AML-193 (cell line): ENCODE measurements at places on chromosomes 2 and 18.

- DNase-seq = no peak
These were observed 114.5 kb downstream of the STPG4 start for GRCh38 chr2:47040651-47041050.

DNA sequence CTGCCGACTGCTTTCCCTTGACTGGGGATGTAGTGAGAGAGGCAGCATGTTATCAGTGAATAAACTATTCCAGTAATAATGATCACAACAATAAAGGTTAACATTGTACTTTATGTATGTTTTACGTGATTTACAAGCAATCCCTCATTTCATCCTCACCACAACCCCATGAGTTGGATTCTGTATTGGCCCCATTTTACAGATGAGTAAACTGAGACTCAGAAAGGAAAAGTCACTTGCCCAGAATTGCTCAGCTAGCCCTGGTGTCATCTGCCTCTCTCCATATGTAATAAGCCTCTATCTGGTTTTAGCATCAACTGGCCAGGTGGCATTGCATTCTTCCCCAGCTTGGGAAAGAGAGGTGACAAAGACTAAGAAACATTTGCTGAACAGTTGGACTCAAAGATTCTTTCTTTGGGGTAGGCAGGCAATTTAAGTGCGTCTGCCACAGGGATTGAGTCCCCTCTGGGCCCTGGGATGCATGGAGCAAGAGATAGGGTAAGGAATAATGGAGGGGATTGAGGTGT lies 2.2 kb downstream of the CXCR2 start:
- DNase-seq = no peak

GRCh38 chr2:126838716-126838985 lies 60.0 kb upstream of the TEX51 start:
- no peak for DNase-seq

DNA sequence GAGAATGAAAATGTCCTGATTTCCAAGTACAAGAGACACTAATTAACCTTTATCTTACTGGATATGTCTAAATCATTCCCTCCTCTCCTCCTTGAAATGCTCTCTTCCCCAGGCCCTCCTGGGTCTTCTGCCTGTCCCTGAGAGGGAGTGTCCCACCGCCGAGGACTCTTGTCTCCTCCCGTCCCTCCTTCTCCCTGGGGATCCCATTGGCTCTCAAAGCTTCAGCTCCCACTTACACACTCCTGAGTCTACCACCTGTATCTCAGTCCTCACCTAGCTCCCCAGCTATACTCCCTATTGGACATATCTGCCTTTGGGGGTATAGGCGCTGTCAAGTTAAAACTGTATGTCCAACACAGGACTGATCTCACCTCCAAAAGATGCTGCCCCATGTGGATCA lies 116.1 kb downstream of the TMEM163 start:
- DNase-seq = no peak

DNA sequence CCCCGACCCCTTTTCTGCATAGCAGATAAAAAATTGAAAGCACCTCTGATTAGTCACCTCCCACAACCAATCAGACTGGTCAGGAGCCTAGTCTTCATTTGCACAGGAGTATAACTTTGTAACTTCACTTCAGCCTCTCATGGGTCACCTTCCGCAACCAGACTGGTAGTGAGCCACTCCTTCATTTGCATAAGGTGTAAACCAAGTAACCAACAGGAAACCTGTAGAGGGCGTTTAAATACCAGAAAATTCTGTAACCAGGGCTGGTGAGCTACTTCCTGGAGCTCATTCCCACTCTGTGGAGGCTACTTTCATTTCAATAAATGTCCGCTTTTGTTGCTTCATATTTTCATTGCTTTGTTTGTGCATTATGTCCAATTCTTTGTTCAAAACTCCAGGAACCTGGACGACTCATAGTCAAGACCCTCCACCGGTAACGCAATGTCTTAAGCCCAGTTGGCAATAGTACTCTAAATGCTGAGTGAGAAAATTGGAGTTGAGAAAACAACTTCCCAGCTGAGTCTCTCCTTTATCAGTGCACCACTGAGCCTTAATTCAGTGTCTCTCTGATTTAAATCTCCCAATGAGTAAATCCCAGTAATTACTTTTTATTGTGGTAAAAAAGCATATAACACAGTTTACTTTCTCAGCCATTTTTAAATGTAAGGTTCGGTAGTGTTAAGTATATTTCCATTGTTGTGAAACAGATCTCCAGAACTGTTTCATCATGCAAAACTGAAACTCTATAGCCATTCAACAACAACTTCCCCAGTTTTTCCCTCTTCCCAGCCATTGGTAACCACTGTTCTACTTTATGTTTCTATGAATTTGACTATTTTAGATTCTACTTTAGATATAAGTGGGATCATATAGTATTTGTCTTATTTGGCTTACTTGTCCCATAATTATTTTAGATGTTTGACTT lies 392.7 kb upstream of the SLC8A1 start:
- DNase-seq = peak; percentile 14

- DNase-seq = no peak
These were observed 111.8 kb downstream of the HDAC4 start for GRCh38 chr2:239288951-239289511.

GRCh38 chr2:85648619-85649018 lies 19.4 kb downstream of the SFTPB start:
- peak; percentile 26 for DNase-seq

DNA sequence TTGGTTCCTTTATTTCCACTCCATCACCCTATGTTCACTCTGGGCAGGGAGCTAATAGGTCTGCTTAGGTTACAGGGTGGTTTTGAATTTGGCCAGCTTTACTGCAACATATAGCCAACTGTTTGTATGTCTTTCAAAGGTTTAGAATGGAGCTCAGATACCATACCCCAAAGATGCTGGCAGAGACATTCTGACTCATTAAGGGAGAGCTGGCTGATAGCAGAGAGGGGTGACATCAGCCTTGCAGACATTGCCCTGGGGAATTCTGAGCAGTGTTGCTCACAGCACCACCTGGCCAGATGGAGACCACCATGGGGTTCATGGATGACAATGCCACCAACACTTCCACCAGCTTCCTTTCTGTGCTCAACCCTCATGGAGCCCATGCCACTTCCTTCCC lies 2.1 kb downstream of the PROKR1 start:
- no peak for DNase-seq

- no peak for DNase-seq
These were observed 8.0 kb downstream of the PDCD1 start for GRCh38 chr2:241850544-241851324.

DNA sequence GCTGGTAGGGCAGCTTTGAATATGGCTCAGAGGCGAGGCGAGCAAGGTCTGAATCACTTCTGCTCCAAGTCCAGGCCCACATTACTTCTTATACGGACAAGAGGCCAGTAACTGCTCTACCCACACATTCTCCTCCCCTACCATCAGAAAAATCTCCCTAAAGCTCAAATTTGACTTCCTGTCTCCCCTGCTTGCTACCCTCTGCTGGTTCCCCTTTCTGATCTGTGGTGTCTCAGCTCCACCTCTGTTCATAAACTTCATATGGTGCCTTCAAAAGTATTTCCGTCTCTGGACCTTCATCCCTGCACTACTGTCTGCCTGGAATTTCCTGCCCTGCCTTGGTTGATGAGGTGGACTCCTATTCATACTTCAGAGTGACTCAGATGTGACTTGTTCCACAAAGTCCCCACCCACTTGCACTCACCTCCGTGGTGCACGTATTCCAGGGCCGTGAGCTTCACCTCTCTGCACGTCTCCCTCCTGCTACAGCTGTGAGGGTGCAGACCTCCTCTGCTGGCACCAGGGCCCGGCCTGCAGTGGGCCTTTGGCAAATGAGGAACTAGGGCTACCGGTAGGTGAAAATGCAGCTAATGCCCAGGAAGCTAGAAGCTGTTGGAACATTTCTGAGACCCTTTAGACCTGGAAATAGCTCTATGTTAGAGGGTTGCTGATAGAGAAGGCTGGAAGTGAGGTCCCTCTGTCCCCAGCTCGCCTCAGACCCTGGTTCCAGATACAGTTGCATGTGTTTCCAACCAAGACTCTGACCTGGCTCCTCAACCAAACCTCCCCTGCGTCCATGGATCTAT lies 24.6 kb upstream of the KCMF1 start:
- DNase-seq = peak; percentile 80

DNA sequence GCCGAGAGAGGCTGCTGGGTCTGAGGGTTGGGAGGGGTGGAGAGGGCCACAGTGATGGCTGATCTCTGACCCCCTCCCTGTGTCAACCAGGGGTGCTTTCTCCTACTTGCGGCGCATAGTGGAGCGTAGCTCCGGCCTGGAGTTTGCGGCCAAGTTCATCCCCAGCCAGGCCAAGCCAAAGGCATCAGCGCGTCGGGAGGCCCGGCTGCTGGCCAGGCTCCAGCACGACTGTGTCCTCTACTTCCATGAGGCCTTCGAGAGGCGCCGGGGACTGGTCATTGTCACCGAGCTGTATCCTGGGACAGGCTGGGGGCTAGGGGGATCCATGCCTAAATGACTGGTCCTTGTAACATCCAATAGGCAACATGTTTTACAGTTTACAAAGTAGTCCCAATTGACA lies 20.9 kb upstream of the GMPPA start:
- no peak for DNase-seq

DNA sequence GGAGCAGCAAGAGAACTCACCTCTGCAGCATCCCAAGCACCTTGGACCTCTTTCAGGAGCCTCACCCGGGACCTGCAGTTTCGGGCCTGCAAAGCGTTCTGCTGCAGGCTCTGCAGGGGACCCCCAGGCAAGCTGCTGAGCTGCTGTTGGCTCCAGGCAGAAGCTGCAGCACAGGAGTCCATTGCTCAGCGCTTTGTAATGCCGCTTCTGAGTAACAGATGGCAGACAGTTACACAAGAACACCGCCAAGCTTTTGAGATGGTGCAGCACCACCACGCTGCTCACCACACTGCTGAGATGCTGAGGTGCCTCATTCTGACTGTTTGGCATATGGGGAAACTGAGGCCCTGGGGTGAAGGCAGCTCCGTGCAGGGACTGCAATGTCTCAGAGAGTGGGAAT lies 1.9 kb upstream of the GALNT14 start:
- DNase-seq = no peak

GRCh38 chr2:236054125-236054524 lies 114.1 kb downstream of the GBX2 start:
- DNase-seq = no peak

DNA sequence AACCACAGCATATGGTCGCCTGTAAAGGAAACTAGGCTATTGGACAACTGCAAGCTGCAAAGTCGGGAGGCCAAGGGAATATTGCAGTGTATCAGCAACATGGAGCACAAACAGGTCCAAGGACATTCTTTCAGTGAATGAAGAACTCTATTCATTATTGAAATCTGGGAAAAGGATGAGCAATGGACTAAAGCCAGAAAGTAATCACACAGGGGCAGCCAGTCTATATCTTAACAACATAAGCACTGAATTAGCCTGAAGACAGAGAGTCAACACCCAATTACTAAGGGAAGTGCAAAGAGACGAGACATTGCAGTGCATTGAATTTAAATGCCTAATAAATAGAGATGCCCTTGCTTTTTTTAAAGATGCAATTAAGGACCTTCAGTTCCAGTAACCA lies 615.5 kb upstream of the SETBP1 start:
- DNase-seq = no peak

DNA sequence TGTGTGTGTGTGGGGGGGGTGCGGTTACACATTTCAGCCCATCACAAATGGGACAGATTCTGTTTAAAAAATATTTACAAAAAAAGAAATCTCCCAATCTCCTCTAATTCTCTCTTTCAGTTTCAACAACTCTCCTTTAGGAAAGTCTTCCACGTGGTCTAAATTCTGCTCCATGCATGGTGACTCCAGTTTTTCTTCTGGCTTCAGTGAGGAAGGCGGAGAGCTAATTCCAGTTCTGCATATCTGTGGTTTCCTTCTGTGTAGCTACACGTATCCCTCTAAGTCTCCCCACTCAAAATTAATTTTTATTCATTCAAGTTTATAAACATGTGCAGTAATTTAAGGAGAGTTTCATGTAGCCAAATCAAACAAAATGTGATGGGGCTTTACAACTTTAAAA lies 111.6 kb downstream of the SLC4A3 start:
- DNase-seq = no peak
